ENCODE measurements at places on chromosomes 6 and 20. TPM values are rescaled to one million over a fixed set of nuclear protein-coding genes. Genes with fewer than 3 reads are reported as not detected.

Gene LYRM4
- 26.9 TPM for total RNA-seq

Gene VPS52
- 35.5 TPM for total RNA-seq

Gene IL17F
- not detected for total RNA-seq

Gene EZR
- total RNA-seq: 85.1 TPM

Gene MCCD1
- not detected for total RNA-seq

Gene BPIFB4
- not detected for total RNA-seq

Gene IMPG1
- total RNA-seq: not detected

Gene FRMD1
- total RNA-seq: not detected

Gene B3GAT2
- not detected for total RNA-seq

Gene LRRC73
- 0.19 TPM for total RNA-seq

Gene BMP6
- total RNA-seq: 190 TPM
